ENCODE measurements at places on chromosomes 3 and 15.

DNA sequence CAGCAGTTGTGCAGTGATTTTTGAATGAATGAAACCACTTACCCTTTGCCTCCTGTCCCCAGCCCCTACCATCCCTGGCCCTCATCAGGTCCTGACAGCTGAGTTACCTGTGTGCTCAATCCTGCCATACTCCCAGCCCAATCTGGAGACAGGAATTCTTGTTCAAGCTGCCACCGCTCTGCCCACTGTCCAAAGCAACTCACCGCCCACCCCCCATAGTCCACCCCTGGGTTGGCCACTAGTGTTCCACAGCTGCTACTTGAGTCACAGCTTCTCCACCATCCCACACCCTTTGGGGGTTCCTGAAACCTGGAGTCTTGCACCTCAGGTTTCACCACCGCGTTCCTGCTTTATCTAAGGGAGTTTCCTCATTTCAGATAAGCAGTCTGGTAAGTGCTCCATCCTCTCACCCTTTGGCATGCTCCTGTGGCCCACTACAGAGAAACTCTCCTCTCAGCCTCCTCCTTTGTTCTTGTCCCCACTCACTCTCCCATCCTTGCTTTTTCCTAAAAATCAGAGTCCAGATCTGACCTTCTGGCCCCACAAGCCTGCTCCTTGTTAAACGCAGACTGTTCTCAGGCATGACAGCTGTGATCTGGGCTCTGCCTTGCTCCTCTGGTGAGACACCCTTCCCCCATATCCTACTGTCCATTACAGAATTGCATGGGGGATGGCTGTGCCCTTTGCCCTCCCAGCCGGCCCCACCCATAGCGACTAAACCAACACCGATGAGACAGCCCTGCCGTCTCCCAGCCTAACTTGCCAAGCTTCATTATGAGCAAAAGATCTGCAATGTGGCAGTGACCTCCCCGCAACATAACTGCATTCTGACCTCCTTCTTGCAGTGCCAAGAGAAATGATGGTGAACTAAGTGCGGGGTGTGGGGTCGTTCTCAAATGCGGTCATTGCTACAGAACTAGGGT lies 50.0 kb downstream of the CYP19A1 start:
- DNase-seq, result no peak

DNA sequence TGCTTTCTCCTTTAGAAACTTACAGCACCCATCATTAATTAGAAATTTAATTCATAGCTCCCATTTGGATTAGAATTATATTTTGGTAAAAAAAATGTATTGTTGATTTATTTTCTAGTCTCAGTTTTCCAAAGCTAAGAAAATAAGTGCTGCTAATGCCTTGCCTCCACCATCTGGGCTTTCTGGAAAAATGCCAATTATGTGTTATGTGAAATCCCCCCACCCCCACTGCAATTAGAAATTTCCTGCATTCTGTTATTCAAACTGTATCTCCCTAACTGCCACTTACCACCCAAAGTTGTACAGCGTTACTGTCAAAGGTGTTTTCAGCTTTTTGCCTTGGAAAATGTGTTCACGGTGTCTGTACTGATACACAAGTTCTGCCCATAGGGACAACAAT lies 617.2 kb upstream of the UBE2E2 start:
- DNase-seq, result no peak

GRCh38 chr3:72278349-72279067 lies 493.6 kb upstream of the PROK2 start:
- DNase-seq, result no peak

DNA sequence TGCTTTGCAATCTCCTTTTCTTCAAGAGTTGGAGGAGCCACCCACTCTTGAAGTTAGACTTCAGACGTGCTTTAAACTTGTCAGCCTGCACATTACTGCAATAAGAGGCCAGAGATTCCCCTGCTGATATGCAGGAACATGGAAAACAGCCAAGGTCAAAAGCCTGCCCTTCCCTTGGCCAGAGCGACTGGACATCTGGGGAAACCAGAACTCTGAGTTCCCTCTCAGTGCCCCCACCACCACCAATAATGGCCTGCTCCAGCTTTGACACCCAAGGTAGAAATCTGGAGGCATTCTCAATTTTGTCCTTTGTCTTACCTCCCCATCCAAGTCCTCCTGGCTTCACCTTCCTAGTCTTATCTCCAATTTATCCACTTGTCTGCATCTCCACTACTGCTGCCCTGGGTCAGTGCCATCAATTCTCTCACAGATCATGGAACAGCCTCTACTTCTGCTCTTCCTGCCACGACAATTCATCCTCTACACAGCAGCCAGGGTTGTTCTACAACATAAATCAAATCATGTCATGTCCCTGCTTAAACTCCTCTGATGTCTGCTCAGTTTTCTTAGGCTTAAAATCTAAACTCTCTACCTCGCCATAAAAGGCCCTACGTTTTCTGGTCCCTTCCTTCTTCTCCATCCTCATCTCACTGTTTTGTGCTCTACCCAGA lies 191.6 kb upstream of the WNT5A start:
- no peak for DNase-seq

GRCh38 chr3:108475220-108475782 lies 35.1 kb downstream of the MYH15 start:
- no peak for DNase-seq

Data from posterior cingulate gyrus (tissue), 11 donors.